ENCODE measurements at places on chromosomes 2 and 18.

- no peak for DNase-seq
Observed at GRCh38 chr2:37244017-37244416, 12.6 kb downstream of the NDUFAF7 start.

DNA sequence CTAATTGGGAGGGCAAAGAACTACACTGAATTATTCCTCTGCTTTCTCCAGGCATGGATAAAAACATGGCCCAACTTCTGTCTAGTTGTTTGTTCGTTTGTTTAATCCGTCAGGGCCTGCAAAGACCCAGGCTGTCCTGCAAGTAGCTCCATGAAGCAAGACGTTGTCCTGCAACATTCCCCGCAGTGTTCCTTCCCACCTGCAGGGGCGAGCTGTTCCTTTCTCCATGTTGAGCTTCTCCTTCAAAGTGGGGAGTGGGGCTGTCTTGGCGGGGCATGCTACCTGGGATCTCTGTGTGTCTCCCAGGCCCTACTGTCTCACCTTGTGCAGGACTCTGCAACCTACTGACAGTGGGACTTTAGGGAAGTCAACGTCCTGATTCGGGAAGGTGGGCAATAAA lies 264.0 kb upstream of the SMIM21 start:
- no peak for DNase-seq

GRCh38 chr2:8513601-8514273 lies 168.1 kb upstream of the ID2 start:
- no peak for DNase-seq

GRCh38 chr2:134276381-134277172 lies 22.7 kb downstream of the MGAT5 start:
- DNase-seq: no peak

GRCh38 chr2:9310377-9310776 lies 103.8 kb downstream of the ASAP2 start:
- no peak for DNase-seq

Measured in CD4-positive, alpha-beta T cell treated with Interleukin-6 for 4 hours (primary cell).